Activated T-cell treated with anti-CD3 and anti-CD28 coated beads, Interleukin-2, amount 50 U/mL, for 4 hours (primary cell): ENCODE measurements at places on chromosomes 12 and 14.

- DNase-seq = no peak
Measured at GRCh38 chr12:124126950-124127655, 154.1 kb downstream of the ZNF664 start.

GRCh38 chr12:40300490-40300889, 75.7 kb downstream of the LRRK2 start:
- DNase-seq = no peak

GRCh38 chr12:49973361-49973830, 649 bp downstream of the AQP6 start:
- DNase-seq = no peak

DNA sequence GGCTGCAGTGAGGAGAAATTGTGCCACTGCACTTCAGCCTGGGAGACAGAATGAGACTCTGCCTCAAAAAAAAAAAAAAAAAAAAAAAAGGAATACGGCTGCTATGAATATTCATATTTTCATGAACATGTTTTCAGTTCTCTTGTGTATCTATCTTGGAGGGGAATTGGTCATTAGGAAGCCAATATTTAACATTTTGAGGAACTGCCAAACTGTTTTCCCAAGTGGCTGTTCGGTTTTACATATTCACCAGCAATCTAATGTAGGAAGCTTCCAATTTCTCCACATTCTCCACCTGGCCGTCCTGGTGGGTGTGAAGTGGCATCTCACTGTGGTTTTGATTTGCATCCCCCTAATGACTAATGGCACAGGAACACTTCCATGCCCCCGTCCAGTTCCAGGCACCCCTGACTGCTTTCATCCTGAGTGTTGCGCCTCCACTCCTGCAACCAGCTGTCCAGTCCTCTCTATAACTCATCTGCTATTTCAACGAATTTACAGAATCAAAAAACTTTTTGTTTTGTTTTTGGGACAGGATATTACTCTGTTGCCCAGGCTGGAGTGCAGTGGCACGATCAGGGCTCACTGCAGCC, 5.7 kb downstream of the STXBP6 start:
- no peak for DNase-seq

DNA sequence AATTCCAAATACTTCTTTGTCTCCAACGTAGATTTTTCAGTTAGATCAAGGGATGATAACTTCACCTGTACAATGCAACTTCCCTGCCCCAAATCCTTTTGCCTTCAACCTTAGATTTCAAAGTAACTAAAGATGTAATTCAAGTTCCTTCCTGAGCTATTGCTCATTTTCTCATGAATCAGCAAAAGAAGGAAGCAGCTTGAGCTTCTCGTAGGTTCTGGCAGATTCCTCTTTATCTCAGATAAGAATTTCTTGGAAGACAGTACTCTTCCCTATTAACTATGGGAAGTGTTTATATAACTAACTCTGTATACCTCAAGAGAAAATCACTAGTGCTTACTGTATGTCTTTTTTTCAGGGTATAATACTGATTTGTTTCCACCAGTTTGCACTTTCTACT, 203.8 kb downstream of the RASSF9 start:
- no peak for DNase-seq

GRCh38 chr12:113320401-113320800, 14.5 kb downstream of the SLC8B1 start:
- DNase-seq = no peak

GRCh38 chr14:64856529-64857445, 22.9 kb downstream of the SPTB start:
- no peak for DNase-seq
